ENCODE measurements at places on chromosomes 13 and 19.

DNA sequence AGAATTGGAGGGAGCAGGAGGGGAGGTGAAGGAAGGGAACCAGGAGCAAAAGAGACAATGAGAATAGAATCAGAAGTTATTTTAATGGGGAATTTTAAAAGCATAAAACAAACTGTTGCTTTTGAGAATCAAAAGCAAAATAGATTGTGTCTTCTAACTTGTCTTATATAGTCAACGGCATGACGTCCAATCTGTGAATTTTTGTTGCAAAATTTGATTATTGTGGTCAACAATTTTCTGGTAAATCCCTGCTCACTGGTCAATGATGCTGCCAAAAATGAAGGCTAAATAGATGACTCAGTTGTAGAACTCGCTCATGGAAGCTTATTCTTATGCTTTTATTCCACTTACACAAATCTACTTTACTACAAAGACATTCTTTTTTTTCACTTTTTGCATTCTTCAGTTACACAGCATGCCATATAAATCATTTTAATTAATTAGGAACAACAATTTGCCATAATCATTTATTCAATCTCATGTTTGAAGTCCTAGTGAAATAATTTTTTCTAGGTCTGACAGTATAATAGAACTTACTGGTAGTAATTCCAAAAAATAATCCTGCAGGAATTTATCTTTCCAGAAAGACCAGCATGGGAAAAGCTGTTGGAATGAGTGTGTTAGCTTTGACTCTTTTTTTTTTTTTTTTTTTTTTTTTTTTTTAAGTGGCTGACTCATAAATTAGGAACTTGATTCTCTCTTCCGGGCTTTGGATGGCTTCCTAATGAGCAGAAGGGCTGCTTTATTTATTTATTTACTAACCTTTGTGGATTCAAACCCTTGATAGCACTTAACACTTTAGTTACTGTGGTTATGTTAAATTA lies 256.9 kb downstream of the SPRY2 start:
- no peak for DNase-seq

- DNase-seq = no peak
Measured at GRCh38 chr13:85137516-85137915, 661.7 kb downstream of the SLITRK6 start.

- no peak for DNase-seq
Measured at GRCh38 chr13:43058318-43058674, 34.9 kb downstream of the DNAJC15 start.

- no peak for DNase-seq
Measured at GRCh38 chr13:112877066-112877465, 91.9 kb upstream of the MCF2L start.

DNA sequence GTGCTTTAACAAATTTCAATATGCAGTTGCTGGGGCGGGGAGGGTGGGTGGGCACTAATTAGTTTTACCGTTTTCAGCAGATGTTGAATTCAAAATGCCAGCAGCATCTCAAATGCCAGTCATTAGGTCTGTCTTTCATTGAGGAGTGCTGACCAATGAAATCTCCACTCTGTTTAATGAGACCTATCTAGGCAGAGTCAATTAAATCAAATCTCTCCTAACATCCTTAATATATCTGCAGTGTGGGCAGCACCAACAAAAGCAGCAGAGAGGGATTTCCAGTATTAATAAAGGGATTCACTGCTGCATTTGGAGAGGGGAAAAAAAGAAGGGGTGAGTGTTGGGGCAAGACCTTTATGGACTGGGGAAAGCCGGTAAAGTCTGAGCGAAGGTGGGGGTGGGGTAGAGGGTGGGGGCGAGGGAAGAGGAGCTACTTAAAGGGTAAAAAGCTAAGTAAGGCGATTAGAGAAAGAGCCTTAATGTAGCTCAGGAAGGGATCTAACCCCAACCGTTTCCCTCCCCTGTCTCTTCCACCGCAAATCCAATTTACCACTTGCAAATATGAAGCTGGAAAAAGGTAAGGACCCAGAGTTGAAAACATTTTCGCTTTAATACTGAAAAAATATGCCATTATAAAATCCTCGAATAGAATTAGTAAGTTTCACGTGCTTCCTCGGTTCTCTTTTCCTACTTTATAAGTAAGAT lies 4.5 kb downstream of the SLITRK1 start:
- no peak for DNase-seq

DNA sequence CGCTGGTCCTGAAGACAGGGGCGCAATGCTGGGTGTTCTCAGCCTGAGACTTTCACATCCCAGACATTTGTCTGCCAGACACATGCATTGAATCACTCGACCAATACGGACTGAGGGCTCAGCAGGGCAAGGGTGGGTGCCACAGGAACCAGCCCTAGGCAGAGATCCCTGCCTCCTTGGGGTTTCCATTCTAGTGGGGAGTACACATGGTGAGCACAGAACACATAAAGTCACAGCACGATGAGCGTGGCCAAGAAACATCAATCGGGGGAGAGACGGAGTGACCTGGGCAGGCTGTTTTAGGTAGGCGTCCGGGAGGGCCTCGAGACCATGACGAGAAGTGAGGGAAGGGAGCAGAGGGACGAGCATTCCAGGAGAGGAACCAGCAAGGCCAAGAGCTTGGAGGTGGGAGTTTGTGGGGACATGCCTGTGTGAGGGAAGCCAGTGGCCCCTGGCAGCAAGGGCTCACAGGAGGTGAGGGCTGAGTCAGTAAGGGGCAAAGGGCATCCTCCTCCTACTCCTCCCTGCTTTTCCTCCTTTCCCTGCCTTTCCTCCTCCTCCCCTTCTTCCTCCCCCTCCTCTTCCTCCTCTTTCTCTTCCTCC lies 126.3 kb upstream of the PEG3 start:
- DNase-seq = no peak

GRCh38 chr19:35048911-35049411 lies 7.4 kb downstream of the HPN start:
- DNase-seq = no peak

DNA sequence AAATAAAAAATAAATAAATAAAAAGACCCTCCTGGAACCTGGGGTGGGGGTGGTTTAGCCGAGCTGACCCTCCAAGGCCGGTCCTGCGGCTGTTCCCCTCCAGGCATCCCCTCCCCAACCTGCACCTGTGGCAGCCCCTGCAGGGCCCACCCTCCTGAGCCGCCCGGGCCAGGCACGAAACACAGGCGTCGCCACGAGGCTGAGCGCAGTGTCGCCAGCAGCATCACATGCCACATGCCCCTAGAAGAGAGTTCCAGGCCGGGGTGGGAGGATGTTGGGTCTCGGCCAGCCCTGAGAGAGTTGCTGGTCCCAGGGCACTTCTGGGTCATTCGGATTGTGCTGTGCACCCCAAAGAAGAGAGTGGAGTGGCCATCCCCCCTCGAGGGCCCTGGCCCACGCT lies 82.0 kb downstream of the KDM4B start:
- DNase-seq = no peak

DNA sequence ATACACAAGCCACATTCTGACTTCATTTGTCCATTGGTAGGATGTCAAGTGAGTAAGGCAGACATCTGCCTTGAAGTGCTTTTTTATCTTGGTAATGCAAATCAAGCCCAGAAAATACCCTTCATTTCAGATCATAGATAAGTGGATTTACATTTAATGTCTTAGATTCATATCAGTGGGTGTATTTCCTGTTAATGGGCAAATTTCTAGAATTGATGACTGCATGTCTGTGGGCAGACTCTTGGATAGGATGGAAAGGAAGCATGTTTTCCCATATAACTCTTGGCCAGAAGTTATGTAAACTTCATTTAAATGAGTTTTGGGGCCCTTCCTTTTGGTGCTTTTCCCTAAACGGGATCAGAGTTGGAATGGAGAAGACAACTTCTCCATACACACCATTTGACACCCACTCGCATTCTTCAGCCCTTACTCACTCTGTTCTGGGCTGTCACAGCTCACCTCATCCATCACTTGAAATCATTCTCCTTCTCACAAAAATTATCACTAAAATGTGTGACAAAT lies 154.6 kb downstream of the FLT1 start:
- no peak for DNase-seq

DNA sequence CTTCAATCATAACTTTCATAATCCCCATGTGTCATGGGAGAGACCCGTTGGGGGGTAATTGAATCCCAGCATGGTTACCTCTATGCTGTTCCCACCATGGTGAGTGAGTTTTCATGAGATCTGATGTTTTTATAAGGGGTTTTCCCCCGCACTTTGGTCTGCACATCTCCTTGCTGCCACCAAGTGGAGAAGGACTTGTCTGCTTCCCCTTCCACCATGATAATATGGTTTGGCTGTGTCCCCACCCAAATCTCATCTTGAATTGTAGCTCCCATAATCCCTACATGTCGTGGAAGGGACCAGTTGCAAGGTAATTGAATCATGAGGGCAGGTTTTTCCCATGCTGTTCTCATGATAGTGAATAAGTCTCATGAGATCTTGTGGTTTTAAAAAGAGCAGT lies 524.9 kb downstream of the SLITRK5 start:
- no peak for DNase-seq

GRCh38 chr13:43878892-43879754 lies at the start of gene CCDC122:
Gene CCDC122 (minus strand): TSS chr13:43879740. CDS start chr13:43869376, 10,364 bp downstream.
- peak; percentile 45 for DNase-seq

DNA sequence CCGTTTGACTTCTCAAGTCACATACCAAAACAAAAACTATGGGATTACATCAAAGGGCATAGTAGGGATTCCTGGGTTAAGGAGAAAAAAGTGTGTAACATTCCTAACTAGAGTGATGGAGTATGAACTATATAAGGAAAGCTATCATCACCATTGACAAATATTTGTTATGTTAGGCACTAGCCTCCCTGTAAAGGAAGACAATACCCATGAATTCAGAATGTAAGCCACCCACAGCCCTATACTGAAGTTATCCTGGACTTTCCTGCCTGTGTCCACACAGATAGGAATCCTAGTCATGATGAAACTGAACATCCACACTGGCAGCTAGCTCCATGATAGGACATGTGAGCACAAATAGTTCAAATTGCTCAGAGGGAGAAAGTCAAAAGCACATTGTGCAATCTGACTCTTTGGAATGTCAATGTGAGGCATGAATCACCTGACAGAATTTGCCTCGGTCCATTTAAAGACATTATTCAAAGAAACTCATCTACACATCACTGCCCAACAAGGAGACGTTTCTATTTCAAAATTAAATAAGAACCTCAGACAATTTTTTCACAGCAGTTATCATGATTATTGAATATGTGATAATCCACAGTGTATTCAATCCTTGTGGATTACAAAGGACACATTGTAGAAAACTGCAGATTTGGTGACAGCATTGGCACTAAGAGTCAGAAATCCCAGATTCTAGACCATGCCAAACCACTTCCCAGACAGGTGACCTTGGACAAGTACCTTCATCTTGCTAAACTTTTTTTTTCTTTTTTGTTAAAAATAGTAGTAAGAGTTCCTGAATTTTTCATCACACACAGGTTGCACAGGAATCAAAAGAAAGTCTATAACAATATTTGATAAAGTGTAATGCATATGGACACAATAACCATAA lies 529.3 kb downstream of the IRS2 start:
- DNase-seq = no peak

- no peak for DNase-seq
Measured at GRCh38 chr13:37383046-37383445, 215.5 kb downstream of the POSTN start.

- DNase-seq = peak; percentile 77
Measured at GRCh38 chr19:48398375-48399235, 5.1 kb downstream of the GRIN2D start.

- no peak for DNase-seq
Measured at GRCh38 chr13:72221276-72221962, 354.4 kb upstream of the DACH1 start.

- peak; percentile 48 for DNase-seq
Measured at GRCh38 chr19:50330365-50331078, 1.3 kb upstream of the KCNC3 start.
